Left kidney (tissue), 8 donors: ENCODE measurements at places on chromosomes 12 and 14.
A peak's percentile ranks its signal among the peaks of the same experiment; 100 is the strongest.

GRCh38 chr12:130177635-130178242, 15.5 kb downstream of the FZD10 start:
- DNase-seq = no peak

DNA sequence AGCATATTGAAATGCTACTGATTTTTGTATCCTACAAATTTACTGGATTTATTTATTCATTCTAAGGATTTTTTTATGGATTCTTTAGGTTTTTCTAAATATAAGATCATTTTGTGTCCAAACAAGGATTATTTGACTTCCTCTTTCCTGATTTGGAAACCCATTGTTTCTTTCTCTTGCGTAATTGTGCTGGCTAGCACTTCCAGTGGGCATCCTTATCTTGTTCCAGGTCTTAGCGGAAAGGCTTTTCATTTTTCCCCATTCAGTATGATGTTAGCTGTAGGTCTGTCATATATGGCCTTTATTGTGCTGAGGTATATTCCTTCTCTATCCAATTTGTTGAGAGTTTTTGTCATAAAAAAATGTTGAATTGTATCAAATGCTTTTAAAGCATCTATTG, 57.2 kb upstream of the RHOJ start:
- no peak for DNase-seq

GRCh38 chr12:113133666-113134065, 1.9 kb downstream of the RASAL1 start:
- DNase-seq = no peak

- DNase-seq = no peak
Observed at GRCh38 chr14:66420251-66421006, 65.7 kb upstream of the CCDC196 start.

GRCh38 chr12:67928621-67929383, 60.4 kb upstream of the IFNG-AS1 start:
- DNase-seq = no peak

DNA sequence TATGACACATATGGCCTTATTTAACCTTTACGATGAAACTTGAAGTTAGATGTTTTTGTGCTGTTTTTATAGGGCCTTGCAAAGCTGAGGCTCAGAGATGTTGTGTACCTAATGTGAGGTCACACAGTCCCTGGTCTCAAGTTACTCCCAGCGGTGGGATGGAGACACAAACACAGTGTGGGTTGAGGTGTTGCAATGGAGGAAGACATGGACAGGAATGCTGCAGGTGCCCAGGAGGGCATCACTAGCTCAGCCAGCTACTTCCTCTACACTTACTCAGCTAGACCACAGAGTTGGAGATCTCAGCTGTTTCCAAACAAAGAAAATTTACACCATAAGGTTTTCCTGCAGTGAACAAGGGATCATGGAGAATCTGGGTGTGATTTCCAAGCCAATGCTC, 15.5 kb downstream of the LHX5 start:
- no peak for DNase-seq

- no peak for DNase-seq
Observed at GRCh38 chr12:94954029-94954685, 49.3 kb downstream of the NDUFA12 start.

GRCh38 chr12:56838621-56839488, 75.7 kb downstream of the HSD17B6 start:
- DNase-seq = peak; percentile 31
